K562 (cell line): ENCODE measurements at places on chromosomes 1 and 21.

DNA sequence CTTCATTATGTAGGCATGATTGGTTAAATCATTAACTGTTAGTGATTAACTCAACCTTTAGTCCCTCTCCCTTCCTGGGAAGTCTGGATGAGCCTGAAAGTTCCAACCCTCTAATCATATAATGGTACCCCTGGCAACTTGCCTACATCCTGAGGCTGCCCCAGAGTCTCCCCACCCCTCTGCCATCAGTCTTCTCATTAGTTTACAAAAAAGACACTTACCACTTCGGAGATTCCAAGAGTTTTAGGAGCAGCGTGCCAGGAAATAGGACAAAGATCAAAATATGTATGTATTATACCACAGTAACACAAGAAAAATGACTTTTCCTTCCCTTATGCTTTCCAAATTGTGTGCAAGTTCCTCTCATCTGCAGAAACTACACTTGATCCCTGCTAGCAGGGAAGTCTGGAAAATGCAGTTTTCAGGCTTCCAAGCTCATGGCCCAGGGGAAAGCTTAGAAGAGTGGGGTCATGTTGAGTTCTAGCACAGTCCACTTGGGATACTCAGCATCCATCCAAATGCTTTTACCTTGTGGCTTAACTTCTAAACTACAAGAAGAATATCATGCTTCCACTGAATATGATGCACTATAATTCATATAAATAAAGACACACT is 64.6 kb upstream of the PPIH start:
- DNase-seq: no peak

DNA sequence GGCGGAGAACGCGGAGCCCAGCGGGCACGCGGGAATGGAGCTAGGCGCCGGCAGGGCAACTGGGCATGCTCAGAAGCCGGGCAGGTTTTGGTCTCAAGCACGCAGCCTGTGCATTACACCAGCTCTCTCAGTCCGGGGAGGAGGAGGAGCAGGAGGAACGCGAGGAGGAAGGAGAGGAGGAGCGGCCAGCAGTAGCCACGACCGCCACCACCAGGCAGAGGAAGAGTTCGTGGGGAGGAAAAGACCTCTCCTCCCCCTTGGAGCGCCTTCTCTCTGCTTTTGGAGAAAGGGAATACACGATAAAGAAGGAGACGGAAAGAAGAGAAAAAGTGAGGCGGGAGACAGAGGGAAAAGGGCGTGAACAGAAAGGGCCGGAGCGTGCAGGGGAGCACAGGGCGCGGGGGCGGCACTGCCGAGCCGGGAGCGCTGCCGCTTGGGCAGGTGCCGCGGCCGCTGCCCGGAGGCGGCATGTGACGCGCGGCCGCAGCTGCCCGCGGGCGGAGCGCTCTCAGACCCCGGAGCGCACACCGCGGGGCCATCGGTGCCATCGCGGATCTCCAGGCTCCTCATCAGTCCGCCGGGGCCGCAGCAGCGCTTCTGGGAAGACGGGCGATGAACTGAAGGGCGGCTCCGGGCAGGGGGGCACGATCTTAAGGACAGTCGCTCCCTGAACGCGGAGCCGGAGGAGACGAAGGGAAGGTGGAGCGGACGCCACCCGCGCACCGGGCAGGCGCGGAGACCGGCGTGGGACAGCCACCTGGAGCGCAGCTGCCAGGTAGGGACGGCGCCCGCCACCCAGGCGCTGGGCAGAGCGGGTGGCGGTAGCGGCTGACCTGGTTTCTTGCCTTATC is at the start of gene CHRM3:
CHRM3 (plus strand) TSS at position 116 of the 851 bp plus-strand sequence. CDS start 520,884 bp downstream, outside the sequence.
- no peak for DNase-seq

DNA sequence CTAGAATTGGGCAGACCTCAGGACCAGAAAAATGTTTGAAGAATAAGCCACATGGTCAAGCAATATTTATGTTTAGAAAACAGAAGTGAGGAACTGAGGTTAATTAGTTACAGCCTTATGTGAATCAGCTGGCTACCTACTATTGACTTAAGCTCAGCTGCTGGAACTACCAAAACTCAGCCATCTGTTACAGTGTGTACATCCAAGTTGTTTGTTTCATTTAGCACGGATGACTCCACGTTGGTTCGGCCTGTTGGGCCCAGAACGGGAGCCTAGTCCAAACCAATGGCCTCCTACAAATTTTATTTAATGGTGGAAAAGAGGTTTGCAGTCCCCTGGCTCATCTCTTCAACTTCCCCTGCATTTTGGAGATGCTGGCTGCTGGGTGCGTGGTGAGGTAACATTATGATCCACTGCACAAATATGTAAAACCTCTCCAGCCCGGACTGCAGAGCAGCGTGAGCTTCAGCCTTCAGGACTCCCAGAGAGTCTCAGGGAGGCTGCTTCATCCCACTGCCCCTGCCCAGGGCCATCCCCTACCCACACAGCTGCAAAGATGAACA is 143.4 kb downstream of the ZZZ3 start:
- no peak for DNase-seq

DNA sequence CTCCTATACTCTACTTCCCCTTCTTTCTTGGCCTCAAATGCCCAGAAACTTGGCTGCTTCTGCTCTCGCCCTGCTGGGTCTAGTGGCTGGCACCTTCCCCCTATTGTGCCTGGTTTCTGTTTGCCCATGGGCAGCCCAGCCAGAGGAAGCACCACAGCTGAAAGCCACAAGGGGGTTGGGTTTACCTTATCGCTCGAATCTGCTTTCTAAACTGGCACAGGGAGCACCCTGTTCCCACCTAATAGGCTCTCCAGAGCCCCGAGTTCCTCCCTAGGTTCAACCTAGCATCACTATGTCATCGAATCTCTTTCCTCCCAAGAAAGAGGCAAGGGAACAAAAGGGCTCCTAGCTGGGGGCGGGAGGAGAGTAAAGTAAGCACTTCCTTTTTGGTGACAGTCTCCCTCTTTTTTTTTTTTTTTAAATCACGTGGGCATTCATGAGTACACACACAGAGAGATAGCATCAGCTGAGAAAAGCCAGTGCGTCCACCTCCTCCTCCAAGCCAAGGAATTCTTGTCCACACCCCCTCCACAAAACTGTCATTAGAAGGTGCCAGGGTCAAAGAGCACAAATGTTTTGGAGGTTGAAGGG is 72.8 kb downstream of the PLEKHA6 start:
- no peak for DNase-seq

GRCh38 chr1:181202986-181203555 is 114.6 kb downstream of the IER5 start:
- DNase-seq: no peak
